ENCODE measurements at places on chromosomes 5 and 9. TPM values are rescaled to one million over a fixed set of nuclear protein-coding genes. Genes with fewer than 3 reads are reported as not detected.

DNA sequence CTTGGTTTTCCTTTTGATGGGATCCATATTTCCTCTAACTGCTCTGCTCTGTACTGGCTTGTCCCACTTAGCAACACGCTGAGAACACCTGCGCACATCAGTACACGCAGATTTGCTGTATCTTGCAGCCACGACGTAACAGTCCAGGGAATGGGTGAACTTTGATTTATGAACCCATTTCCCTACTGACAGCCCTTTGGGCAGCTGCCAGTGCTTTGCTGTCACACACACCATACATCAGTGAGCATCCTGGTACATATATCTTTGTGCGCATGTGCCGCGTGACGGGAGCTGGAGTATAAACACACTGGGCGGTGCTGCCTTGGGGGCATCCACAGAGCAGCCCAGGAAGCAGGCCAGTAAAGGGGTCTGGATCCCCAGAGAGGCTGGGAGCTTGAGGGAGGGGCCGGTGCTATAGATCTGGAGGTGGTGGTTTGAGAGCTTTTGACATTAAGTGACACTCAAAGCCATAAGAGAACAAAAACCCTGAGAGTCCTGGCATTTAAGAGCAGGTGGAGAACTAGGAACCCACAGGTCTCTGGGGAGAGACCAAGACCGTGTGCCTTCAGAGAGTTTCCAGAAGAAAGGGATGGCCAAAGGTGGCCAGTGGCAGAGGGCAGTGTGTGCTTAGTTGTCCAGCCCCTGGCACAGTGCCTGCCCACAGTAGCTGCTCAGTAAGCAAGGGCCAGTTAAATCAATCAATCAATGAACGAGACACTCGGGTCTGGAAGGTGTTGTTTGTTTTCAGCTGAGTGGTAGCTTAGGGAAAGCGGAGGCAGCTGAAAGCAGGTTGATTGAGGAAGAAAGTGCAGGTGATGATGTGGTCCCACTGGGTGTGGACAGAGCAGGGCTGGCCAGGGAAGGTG lies 53.7 kb downstream of the LMX1B start:
- DNase-seq: no peak

CDH18 gene
- total RNA-seq: 3.2 TPM

- no peak for DNase-seq
These were observed 22.5 kb upstream of the PTGS1 start for GRCh38 chr9:122348288-122348777.

DNA sequence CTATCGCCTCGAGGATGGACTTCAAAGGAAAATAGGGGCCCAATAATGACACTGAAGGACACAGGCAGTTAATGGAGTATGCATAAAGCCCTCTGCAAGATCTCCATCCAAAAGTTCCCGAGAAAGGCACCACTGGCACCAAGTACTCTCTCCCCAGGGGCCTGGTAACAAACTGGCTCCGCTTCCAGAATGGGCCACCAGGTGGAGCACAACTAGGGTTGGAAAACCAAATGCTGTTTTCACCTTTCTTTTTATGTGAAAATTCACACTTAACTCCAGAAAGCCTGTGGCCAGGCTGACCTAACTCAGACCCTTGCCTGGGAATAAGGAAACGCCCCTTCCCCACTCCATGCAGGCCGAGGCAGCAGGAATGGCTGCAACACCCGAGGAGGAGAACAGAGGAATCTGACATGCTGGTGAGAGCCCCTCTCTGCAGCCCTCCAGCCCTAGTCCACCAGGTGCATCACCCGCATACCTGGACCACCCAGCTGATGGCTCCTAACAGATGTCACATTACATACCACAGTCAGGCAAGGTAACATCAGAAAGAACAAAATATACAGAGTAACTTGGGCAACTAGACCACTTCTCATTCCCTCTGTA lies 42.8 kb downstream of the CAMSAP1 start:
- DNase-seq: no peak

GRCh38 chr5:111857623-111858022 lies 100.6 kb upstream of the NREP start:
- no peak for DNase-seq

GRCh38 chr9:110131499-110131898 lies 76.5 kb downstream of the C9orf152 start:
- no peak for DNase-seq

DNA sequence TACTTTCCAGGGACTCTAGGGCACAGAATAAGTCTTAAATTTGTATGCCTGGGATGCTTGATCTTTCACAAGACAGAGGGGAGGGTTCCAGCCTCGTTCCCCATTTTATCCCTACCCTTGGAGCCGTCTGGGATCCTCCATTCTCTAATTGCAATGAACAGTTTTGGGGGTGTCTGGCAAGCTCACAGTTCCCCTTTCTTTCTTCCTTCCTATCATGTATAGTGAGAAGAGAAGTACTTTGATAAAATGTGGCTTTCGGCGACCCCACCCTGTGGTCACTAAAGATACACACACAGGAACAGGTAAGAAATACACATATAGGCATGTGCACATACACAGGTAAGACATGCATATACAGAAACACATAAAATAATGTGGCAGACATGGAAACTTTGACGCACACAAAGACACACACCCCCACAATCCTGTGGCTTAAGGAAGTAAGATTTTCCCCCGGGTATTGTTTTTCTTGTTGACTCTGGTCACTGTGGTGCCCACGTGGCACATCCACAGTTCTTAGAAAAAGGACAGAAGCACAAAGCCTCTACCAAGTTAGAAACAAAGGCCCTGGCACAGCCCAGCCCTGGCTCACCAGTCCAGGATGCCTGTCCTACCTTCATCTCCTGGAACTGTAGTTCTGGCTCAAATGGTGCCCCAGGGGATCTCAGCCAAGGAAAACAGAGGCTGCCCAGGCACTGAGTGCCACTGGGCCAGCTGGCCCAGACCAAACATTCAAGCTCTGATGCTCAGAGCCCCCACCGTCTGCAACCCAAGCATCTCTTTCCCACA lies 6.3 kb upstream of the SMU1 start:
- DNase-seq: no peak

GNE gene
- total RNA-seq: 25.9 TPM

DNA sequence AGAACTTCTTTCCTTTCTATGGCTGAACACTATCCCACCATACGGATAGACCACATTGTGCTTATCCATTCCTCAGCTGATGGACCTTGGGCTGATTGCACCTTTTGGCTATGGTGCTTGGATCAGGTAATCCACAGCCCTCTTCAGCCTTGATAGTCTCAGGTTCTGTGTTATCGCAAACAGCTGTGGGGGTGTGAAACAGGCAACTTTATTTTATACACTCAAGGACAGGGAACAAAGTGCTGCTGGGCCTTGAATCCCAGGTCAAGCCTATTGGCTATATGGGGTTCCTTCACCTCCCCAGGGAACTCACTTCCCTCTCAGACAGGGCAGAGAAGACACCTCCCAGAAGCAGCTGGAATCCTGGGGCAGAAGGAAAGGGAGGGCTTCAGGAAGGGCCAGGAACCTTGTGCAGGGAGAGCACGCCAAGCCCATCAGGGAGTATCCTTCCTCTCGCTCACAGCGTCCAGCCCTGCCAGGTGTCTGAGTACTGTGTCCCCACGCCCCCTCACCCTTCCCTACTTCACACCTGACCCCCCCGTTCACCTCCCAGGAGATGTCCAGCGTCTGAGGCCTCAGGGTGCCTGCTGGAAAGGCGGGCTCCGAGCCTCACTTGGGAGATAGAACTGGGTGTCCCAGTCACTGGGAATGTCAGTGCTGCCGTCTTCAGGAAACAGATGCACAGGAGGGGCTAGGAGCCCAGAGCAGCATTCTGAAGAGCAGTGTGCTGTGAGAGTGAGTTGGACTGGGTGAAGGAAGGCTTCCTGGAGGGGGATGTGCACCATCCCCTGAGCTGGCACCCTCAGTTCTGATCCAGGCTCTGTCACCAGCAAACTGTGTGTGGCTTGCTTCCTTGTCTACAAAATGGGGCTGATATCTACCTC lies 32.8 kb downstream of the AFAP1L1 start:
- DNase-seq: no peak

KCNIP1 gene
- total RNA-seq: 3.0 TPM

GRCh38 chr5:148794275-148794674 lies 32.1 kb upstream of the ADRB2 start:
- DNase-seq: no peak

FBP2 gene
- total RNA-seq: 2.2 TPM

S100Z gene
- total RNA-seq: 0.32 TPM

DNA sequence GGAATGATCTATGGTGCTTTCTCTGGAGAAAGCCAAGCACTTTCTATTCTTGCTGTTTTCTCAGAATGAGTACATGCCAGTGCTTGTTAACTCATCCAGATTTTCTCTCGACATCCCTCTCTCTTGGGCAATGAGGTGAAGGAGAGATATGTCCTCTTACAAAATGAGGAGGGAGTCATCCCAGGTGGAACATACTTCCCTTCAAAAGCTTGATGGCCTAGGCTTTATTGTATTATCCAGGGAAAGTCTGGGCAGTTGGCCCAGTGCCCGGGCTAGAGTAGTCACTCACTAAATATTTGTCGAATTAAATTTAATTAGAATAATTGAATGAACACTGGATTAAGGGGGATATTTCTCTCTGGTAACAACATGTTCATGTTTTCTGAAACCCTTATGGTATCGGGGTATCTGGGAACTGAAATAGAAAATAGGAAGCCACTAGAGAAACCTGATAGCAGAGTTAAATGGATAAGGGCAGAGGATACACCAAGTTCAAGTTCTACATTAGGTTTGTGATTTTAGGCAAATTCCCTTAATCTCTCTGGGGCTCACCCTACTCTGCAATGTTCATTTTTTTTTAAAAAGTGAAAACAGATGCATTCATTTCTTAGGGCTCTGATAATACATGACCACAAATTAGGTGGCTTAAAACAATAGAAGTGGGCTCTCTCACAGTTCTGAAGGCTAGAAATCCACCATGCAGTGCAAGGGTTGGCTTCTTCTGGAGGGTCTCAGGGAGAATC lies 99.6 kb downstream of the LIFR start:
- no peak for DNase-seq

EFNA5 gene
- total RNA-seq: 18.9 TPM

SERF1A gene
- total RNA-seq: 6.7 TPM

DNA sequence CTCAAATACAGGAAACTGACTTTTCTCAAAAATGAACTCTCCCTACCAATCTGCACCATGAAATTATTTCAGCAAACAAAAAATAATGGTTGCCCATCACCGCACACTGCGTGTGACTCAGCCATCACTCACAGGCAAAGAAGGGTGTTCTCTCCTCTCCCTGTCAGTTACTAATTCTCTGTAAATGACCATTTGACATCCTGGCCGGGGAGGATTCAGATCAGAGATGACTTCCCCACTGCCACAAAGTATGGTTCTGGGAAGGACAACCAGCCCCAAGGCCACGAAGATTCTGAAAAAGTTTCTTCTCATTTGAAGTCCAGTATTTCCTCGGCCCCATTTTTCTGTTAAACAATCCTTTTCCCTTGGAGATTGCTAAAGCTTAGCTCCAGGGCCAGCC lies 199.4 kb downstream of the AUH start:
- DNase-seq: no peak

BTF3 gene
- 324 TPM for total RNA-seq

FRRS1L gene
- 7.8 TPM for total RNA-seq

CBY3 gene
- total RNA-seq: not detected

DNA sequence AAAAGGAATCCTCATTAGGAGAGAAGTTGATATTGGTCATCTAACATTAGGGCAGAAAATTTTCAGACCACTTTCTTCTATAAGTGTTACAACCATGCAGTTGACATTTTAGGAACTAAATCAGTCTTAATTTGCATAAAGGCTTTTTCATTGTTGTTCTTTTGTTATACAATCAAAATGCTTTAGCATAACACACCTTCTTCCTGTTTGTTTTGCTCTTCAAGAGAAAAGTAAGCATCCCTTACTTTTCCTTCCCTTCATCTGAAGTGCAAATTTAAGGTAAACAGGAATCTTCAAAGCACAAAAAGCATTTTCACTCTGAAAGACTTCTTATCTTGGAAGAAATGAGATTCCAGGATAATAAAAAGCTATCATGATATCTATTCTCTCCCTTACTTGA lies 273.6 kb downstream of the PTPRD start:
- no peak for DNase-seq

GRCh38 chr9:111762556-111762955 lies 32.2 kb downstream of the SHOC1 start:
- no peak for DNase-seq

CD14 gene
- 57.6 TPM for total RNA-seq

DNA sequence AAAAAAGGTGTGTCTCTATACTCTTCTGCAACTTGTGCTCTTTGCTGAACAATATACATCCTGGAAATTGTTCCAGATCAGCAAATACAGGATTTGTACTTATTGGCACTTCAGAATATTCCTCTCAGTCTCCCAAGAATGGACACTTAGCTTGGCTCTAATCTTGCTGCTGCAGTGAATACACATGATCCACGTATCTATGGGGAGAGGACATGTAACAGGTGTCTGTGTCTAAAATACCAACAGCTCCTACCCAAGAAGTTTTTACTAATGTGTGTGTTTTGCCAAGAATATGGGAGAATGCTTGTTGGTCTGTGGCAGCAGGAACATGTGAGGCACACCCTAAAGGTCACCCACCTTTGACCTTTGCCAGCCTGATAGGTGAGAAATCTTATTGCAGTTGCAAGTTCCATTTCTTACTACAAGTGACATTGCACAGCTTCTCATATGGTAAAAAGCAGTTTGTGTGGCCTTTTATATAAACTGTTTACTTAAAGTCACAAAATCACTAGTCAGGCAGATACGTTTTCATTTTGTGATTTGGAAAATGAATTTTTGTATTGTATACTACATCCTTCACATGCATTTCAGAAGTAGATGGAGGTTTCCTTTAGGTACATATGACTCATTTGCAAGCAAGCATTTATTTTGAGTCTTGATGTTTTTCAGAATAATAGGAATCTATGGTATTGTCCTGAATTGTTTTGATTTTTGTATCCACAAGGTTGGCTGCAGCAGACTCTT lies 35.8 kb downstream of the PHF2 start:
- DNase-seq: no peak

DIMT1 gene
- 28.9 TPM for total RNA-seq

GRCh38 chr5:55699041-55699688 lies 13.0 kb downstream of the SLC38A9 start:
- DNase-seq: no peak

RANBP3L gene
- 5.7 TPM for total RNA-seq

LRRC26 gene
- not detected for total RNA-seq

DNA sequence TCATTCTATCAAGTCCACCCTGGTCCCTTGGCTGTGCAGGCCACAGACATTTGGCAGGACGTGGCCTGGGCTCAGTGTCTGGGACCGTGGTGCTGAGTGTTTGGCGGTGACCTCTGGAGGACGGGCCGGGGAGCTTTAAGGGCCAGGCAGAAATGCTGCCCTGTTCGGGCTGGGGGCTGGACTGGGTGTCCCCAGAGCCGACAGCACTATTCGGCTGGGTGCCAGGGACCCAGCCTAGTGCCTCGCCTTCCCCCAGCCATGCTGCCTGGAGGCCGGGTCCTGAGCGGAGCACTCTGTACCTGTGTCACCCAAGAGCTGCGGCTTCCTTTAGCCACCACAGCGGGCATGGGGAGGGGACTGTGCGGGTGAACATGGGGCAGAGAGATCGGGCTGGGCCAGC lies 40.4 kb downstream of the COL5A1 start:
- no peak for DNase-seq

SLC6A18 gene
- total RNA-seq: not detected

All from urinary bladder (tissue), 4 donors.